Hippocampal formation (tissue), 2 donors: ENCODE measurements at places on chromosomes 7 and 10.

GRCh38 chr7:84025332-84025927 is 169.2 kb downstream of the SEMA3A start:
- DNase-seq = no peak

DNA sequence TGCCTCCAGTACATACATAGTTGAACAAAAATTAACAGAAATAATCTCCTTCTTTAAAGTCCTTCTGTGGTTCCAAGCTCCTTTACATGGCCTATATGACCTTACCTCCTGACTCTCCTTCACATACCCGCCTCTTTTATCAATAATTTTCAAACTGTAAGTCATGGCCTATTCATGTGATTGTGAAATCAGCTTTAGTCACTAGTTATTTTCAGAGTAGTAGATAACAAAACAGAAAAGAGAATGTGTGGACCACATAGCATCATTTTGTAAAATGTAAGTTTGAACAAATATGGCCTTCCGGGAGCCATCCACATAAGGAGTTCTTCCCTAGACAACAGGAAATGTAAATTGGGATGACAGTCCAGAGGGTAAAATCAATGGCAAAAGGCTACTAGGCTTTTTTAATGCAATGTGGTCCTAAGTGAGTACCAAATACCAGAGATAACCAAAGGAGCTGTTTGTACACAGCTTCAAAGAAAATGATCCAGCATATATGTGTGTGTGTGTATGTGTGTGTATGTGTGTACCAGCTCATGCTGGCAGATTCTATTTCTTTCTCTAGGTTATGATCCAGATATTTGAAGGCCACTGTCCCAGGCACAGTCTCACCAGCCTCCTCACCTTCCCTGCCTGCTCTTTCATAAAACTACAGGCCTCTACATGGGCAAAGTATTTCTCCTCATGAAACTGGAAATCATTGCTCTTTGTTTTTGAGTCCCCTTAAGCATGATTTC is 12.3 kb upstream of the FAM133B start:
- no peak for DNase-seq

- DNase-seq = no peak
These were observed 169.9 kb downstream of the KCND2 start for GRCh38 chr7:120442838-120443237.

- no peak for DNase-seq
These were observed 85.2 kb upstream of the PIK3CG start for GRCh38 chr7:106779877-106780276.

DNA sequence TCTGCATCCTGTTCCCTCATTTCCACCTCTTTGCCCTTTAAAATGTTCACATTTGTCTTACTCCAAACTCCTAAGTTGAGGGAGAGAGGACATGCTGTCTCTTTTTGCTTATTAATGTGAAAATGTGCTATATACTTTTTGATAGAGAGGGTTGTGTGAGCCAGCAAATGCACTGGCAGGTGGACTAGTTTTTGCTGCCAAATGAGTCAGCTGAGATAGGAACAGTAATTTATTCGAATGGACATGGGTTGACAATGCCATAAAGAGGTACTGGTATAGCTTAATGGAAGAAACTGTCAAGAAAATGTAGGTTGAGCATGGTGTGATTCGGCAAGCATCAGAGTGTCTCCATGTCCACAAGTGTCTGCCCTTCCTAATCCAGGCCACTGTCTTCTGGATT is 9.2 kb upstream of the TRUB1 start:
- no peak for DNase-seq

DNA sequence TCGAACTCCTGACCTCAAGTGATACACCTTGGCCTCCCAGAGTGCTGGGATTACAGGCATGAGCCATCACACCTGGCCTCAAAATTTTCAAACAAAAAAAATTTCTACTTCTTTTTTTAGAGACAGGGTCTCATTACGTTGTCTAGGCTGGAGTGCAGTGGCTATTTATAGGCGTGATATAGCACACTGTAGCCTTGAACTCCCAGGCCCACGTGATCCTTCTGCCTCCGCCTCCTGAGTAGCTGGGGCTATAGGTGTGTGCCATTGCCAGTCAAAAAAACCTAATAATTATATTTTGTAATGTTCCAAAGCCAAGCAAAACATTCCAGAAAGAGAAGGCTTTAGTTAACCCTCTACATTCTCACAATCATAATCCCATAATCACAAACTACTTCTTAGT is 13.8 kb downstream of the POLR3A start:
- no peak for DNase-seq

DNA sequence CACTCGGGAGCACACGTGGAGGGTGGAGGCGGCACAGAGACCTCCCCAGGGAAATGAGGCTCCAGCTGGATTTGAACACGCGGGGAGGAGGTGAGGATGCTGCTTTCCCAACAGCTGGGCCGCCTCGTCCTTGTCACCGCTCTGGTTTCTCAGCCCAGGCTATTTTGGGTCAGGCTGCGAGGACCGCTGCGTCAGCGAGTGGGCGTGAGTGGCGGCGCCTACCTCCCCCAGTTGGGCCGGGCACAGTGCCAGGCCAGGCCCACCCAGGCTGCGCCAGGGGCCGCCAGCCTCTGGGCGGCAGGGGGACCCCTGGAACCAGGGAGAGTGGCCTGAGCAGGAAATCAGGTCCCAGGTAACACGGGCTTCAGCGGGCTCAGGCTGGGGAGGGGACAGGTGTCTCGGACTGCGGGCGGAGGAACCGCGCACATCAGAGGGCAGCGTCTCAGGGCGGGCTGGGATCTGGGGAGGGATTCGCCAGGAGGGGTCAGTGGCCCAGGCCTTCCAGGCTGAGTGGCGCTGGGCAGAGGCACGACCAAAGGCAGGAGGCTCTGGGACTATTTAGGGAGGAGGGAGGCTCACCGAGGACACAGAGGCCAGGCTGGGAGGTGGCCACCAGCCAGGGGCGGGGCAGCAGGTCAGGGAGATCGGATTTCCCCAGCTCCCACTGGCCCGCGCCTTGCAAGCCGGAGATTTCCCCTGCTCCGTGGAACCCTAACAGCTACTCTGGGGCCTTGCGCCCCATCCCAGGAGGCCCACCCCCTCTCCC is 125.2 kb upstream of the RET start:
- no peak for DNase-seq

- DNase-seq = no peak
These were observed 153.3 kb downstream of the POU6F2 start for GRCh38 chr7:39130857-39131526.

- no peak for DNase-seq
These were observed 50.5 kb downstream of the CDK6 start for GRCh38 chr7:92785923-92786322.

DNA sequence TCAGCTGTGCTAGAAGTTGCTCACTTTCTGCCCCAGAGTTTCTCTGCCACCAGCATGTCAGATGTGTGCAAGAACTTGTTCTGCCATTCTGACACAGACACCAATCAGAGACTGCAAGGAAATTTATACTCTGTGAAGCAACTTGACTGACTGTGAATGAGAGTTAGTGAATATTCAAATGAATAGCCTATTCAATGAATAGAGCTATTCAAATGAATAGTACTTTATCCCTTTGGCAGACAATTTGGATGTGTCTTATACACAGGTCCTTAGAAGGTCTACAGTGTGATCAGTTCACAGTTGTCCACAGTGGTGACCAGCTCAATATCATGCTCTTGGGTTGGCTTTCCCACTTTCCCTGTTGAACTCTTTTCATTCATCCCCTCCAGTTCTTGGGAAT is 138.1 kb downstream of the MACC1 start:
- no peak for DNase-seq

GRCh38 chr7:26141077-26141476 is 10.9 kb upstream of the NFE2L3 start:
- DNase-seq = no peak

- DNase-seq = no peak
These were observed 167.8 kb downstream of the AHR start for GRCh38 chr7:17466216-17466615.

DNA sequence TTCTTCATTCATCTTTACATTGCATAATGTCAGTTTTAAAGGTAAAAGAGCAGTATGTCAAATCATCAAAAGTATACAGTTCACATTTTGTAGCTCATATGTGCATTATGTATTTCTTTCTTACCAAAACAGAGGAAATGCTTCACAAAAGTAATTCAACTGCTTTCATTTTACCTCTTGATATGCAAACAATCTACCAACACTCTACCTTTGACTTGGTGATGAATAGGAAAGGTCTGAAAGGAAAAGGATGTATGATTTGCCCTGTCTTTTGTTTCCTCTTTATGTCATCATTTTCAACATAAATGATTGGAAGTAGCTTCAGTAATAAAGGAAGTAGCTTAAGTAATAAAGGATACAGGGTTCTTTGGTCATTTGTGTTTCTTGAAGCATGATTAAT is 846.7 kb downstream of the NXPH1 start:
- DNase-seq = no peak
